ENCODE measurements at places on chromosomes 7 and 10.
A peak's percentile ranks its signal among the peaks of the same experiment; 100 is the strongest.

DNA sequence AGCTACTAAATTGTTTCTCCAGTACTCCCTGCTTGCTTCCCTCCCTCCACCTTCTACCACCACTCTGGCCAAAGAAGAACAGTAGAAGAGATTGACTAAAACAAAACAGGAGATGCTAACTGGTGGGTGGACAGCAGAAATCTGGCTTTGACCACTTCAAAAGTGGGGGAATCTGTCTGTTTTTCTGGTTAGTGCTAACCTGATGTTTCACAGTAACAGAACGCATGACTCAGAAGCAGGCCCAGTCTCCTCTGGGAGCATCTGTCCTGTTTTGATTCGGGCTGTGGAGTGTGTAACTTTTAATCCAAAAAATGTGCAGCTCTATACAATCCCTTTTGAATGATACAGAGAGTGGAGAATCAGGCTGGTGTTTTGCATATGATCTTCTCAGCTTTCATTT, 32.7 kb upstream of the ZNF438 start:
- DNase-seq = no peak

DNA sequence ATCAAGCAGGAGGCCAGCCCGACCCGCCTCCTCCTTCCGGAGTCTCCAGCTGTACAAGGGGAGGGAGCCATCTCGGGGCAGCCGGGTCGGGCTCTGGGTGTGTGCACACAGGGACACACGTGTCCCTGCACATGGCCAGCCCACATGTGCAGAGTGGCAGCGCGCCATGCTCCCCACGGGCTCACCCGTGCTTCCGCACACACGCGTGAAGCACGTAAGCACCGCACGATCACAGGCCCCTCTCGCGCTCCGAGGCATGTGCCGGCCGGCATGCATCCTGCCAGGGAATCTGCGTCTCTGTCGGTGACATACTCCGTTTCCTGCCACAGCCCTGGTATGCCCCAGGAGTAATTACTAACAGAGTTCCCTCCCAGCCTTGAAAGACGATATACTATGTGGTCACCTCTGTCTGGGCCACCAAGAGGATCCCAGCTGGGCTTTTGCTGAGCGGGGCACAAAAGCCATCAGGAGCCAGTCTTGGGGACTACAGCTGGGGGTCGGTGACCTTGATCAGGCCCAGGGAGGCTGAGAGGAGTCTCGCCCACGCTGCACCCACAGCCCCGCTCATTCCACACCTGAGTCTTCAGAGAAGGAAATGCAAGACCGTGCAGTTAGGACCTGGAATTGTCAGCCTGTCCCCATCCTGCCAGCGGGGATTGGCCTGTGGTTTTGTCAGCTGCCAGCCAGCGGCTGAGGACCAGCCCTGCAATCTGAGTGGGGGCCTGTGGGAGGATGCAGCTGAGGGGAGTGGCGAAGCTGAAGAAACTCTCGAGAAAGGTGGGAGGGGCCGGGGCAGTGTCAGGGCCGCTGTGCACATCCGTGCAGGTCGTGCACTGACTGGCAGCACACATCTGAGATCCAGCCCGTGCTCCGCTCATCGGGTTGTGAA, 11.0 kb upstream of the LFNG start:
- peak; percentile 63 for DNase-seq

- no peak for DNase-seq
Measured at GRCh38 chr7:2923886-2924574, 79.9 kb upstream of the GNA12 start.

- no peak for DNase-seq
Measured at GRCh38 chr10:1169981-1170866, 114.0 kb downstream of the WDR37 start.

- no peak for DNase-seq
Measured at GRCh38 chr10:15735763-15736162, 16.0 kb upstream of the ITGA8 start.

DNA sequence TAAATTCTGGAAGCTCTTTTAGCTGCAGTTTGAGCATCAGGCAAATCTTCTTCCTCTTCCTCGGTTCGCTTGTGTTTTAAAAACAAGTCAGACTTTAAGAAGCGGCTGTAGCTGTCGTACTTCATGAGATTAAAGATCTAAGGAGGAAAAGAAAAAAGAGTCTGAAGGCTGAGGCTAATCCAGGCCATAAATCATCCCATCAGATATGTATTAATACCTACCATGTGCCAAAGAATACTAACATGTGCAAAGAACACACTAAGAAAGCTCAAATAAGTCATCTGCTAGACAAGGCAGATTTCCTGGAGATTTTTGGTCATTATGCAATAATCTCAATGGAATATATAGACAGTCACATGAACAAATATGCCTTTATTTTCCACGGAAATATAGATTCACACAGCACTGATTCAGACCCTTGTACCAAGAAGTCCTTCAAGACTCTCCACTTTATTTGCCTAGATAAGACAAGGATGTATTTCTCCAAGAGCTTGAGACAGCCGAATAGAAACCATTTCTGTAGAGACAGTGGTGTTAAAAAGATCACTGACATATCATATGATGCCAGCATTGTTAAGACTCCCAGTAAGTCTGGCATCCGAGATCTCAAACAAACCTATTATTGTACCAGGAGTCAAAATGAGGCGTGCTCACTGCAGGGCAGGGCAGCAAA, 42.3 kb downstream of the RGS10 start:
- DNase-seq = no peak

GRCh38 chr7:140214075-140214684, 37.4 kb upstream of the KDM7A start:
- DNase-seq = no peak

- DNase-seq = no peak
Measured at GRCh38 chr7:35365523-35365922, 111.6 kb upstream of the TBX20 start.

- no peak for DNase-seq
Measured at GRCh38 chr7:98240961-98241673, 10.9 kb downstream of the TECPR1 start.

DNA sequence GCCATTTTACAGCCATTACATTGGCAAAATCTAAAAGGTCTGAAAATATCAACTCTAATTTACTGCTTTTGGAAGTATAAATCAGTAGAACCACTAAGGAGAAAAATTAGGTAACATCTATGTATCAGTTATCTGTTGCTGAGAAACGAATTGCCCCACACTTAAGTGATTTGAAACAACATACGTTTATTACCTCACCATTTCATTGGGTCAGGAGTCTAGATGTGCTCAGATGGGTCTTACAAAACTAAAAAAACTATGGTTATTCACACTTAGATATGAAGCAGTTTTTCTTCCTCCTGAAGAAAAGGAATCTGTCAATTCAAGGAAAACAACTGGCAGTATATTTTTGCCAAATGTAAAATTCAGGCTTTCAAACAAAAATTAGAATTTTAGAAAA, 80.1 kb upstream of the APBB1IP start:
- DNase-seq = no peak

GRCh38 chr10:33067481-33067880, 109.5 kb upstream of the ITGB1 start:
- DNase-seq = no peak

DNA sequence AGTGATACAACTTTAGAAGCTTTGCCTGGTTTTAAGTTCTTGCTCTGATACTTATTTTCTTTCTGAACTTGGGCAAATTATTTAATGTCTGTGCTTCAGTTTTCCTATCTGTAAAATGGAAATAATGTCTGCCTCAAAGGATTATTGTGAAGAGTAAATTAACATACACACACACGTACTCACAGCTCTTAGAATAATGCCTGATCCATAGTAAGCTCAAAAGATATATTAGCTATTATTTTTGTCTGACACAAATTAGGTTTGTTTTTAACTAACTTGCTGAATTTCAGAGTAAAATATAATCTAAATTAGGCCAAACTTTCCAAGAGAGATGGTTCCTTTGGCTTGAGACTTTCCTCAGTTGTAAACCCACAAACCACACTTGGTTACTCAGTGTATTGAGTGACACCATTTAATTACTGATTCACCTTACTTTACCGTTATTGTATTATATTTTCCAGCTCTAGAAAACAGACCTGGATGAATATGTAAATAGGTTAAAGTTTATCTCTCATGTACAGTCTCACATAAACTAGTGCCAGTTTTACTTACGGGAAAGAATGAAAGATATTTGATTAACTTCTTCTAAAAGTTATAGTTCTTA, 50.4 kb downstream of the VTI1A start:
- no peak for DNase-seq

- no peak for DNase-seq
Measured at GRCh38 chr10:21824409-21824808, 179.1 kb downstream of the DNAJC1 start.

GRCh38 chr7:24831240-24831639, 74.0 kb upstream of the GSDME start:
- DNase-seq = no peak

DNA sequence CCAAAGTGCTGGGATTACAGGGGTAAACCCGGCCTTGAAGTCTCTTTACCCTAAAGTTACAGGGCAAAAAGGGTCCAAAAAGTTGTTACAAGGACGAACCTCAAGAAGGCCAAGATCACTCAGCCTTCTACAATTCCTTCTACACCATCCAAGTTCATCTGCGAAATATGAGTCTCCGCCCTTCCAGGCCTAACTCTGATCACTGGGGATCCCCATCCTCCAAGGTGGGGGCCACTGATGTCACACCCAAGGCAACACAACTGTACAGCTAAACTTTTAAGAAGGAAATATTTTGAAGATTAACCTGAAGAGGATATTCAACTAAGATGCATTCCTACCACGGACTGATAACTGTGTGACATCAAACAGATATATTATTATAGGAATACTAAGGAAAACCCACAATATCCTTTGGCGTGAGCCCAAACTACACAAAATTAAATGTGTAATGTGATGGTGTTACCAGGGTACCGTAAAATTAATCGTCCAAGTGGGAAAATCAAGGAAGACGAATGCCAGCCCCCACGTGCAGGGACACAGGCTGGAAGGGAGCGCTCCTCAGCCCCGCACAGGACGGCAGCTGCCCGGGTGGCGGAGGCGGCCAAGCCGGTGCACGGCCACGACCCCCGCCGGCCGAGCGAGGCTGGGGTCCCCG, 1.0 kb downstream of the PAXIP1 start:
- no peak for DNase-seq

DNA sequence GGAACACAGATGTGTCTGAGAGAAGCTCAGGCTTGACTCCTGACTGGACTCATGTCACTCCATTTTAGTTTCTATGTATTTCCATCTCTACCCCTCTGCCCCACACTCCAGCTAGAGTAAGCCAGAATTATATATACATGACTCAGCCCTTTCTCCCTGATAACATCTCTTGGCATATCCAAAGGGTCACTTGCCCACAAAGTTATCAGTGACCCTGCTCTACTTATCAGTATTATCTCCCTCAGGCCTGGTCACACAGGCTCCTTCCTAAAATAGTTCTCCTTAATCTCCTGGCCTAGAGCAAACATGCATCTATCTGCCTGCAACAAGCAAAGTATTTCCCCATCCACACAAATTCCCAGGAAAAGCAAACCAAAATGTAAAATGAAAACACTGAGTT, 598.3 kb downstream of the SUGCT start:
- DNase-seq = no peak

DNA sequence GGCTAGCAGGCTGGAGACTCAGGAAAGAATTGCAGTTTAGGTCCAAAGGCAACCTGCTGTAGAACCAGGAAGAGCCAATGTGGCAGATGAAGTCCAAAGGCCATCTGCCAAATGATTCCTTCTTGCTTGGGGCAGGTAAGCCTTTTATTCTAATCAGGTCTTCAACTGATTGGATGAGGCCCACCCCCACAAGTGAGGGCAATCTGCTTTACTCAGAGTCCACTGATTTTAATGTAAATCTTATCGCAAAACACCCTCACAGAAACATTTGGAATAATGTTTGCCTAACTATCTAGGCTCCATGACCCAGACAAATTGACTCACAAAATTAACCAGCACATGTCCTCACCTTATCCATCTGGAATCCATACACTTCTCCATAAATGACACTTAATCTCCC, 7.8 kb downstream of the GIMAP8 start:
- DNase-seq = no peak

- DNase-seq = no peak
Measured at GRCh38 chr10:28530751-28531150, 2.2 kb upstream of the WAC start.

Data from activated T-helper 1 cell treated with anti-CD3 and anti-CD28 coated beads, Interleukin-12 subunit alpha, Interleukin-12 subunit beta, Interleukin-2, Interleukin-4 antibody, amounts not matched to agents 30 ng/mL and 10 ng/mL and 1 ng/mL, durations not matched to agents 14 hours and 24 hours and 36 hours (primary cell).